Activated T-helper 1 cell treated with anti-CD3 and anti-CD28 coated beads, Interleukin-12 subunit alpha, Interleukin-12 subunit beta, Interleukin-2, Interleukin-4 antibody, amounts not matched to agents 30 ng/mL and 10 ng/mL and 1 ng/mL, durations not matched to agents 14 hours and 24 hours and 36 hours (primary cell): ENCODE measurements at places on chromosomes 13 and 19. TPM values are rescaled to one million over a fixed set of nuclear protein-coding genes. Genes with fewer than 3 reads are reported as not detected.

DNA sequence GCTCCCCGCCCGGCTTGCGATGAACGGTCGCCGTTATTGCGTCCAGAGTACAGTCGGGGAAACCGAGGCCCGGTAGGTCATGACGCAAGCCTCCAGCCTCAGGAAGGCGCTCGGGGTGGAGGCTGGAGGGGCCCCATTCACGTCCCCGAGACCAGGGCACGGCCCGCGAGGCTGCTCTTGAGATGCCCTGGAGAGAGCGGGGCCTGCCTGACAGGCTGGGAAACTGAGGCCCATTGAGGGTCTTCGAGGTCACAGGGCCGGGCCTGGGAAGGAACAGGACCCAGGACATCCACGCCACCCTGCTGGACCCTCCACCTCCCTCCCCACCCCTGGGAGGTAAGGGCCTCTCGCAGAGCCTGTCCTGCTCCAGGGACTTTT, 367 bp downstream of the NDUFS7 start:
- peak overlapping the region; percentile 84 for H3K4me3 ChIP-seq
- peaks cover 7% of the 10 kb centered on the region for H3K36me3 ChIP-seq
- no peak for DNase-seq
- peak overlapping the region; percentile 68 for H3K27ac ChIP-seq
- peaks cover 18% of the 10 kb centered on the region for H3K4me1 ChIP-seq

DNA sequence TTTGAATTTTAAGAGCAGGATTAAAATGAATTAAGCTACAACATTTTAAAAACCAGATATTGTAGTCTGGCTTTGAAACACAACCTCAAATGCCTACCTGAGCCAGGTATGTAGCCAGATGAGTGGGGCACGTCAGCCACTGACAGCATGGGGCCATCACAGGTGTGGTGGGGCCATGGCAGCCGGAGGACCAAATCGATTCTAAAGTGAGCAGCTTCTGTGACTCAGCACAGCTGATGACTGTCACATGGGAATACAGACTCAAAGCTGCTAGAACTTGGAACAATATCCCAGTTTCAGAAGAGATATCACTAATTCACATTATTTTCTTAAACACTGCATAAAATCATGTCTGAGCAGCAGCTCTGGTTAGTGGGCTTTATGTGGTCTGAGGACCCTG, 52.8 kb downstream of the SERP2 start:
- no peaks in the 10 kb centered on the region for H3K4me1 ChIP-seq
- H3K27me3 ChIP-seq: peaks cover 14% of the 10 kb centered on the region
- H3K27ac ChIP-seq: no peak overlapping the region
- no peaks in the 10 kb centered on the region for H3K36me3 ChIP-seq
- no peak for DNase-seq
- H3K4me3 ChIP-seq: no peak overlapping the region

DNA sequence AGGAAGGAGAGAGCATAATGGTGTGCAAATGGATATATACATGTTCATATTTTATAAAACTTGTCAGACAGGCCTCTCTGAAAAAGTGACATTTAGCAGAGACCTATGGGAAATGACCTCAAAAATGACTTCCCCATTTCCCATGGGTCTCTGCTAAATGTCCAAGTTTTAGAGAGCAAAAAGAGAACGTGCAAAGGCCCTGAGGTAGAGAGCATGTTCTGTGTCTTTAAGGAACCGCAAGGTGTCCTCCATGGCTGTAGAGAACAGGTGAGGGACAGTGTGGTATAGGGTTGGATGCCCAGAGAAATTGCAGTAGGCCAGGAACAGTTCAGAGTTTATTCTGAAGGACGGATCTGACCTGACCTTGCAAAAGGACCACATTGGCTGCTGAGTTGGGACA, 113.2 kb upstream of the RNF113B start:
- no peak for DNase-seq
- H3K27ac ChIP-seq: no peak overlapping the region
- no peaks in the 10 kb centered on the region for H3K4me1 ChIP-seq
- peaks cover 6% of the 10 kb centered on the region for H3K27me3 ChIP-seq

ATXN8OS gene
- total RNA-seq: not detected in 2 replicates

SIGLEC10 gene
- total RNA-seq: 2.5 and 3.7 TPM in 2 replicates

DNA sequence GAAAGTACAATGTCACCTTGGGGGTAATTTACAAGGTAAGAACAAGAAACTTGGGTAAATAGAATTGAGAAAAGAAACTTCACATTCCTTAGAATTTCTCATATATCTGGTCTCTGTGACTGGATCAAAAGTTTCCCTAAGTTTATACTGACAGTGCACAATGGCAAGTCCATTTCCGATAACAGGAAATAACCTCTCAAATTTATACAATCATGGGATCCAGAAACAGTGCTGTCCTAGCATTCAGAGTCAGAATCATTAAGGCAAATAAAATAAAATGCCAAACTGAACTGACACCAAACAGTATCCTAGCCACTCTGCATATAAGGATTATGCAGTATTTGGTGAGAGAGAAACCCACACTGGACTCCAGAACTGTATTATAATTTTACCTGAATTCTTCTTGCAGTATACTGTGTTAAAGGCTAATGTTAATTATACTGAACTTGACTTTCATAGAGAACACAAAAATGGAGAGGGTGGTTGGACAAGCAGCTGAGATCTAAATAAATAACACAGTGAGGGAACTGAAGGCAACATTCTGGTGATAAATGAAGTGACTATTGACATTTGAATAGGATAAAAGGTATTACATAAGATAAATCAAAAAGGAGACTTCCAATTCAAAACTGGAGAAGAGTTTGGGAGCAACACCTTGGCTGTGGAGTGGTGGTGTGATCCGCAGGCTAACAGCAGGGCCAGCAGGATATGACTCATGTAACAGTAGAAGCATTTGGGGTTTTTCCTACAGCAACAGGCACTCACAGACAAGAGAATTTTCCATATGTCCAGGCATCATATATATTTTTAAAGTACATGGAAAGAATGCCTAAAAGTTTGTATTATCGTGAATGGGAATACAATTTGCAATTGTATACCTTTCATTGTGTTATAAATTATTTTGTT, 932.5 kb upstream of the MIR17HG start:
- H3K27me3 ChIP-seq: no peaks in the 10 kb centered on the region
- DNase-seq: no peak
- H3K4me1 ChIP-seq: no peaks in the 10 kb centered on the region
- no peak overlapping the region for H3K27ac ChIP-seq

DNA sequence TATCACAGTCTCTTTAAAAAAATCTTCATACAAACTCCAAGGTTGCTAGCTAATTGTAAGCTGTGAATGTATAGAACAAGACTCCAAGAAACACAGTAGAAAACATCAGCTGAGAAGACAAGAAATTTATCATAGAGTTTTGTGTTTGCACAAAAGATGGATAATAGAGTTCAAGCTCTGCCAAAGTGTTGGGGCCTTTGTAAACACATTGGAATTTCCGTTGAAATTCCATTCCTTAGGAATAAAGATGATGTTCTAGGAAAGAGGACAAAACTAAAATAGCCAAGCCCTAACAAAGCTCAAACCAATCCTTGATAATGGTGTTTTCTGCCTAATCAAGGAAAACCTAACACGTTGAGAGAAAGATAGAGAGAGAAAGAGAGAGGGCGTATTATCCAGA, 20.6 kb downstream of the LRRC63 start:
- H3K36me3 ChIP-seq: peaks cover 19% of the 10 kb centered on the region
- no peak for DNase-seq
- no peak overlapping the region for H3K27ac ChIP-seq

- no peak for DNase-seq
- H3K4me1 ChIP-seq: peaks cover 2% of the 10 kb centered on the region
- no peak overlapping the region for H3K27ac ChIP-seq
- peaks cover 6% of the 10 kb centered on the region for H3K36me3 ChIP-seq
Measured at GRCh38 chr19:46975011-46975924, 44.4 kb upstream of the NPAS1 start.

DNA sequence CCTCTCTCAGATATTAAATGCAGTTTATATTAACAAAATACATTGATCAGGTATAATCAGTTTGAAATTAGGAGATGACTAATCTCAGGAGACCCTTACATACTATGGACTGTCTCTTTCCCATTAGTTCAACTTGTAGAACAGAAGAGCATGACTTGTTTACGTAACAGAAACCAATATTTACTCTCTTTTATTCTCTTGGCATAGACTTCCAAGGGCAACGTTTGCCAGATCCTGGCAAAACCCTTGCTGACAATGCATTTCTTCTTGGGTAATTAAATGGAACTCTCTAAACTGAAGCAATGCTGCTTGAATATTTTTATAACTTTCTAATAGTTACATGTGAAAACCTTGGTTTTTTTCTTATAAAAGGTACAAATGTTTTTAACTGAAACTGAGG, 68.3 kb upstream of the MYO16 start:
- no peaks in the 10 kb centered on the region for H3K4me1 ChIP-seq
- H3K36me3 ChIP-seq: no peaks in the 10 kb centered on the region
- no peaks in the 10 kb centered on the region for H3K27me3 ChIP-seq
- DNase-seq: no peak

DNA sequence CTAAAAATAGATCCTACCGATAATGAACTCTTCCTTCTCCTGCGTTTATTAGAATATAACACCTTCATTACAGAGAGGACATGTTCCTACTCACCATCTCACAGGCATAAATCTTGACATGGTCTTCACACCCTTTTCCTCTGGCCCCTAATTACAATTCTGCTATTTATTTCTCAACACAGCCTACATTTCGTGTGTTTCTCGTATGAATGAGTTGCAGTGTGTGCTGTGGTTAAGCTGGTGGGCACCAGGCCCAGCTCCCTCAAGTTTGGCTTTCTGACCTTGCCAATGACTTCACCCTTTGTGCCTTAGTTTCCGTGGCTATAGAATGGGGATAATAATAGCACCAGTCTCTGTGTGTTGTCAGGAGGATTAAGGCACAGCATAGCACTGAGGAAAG, 12.3 kb upstream of the KATNAL1 start:
- peaks cover 12% of the 10 kb centered on the region for H3K4me1 ChIP-seq
- no peak overlapping the region for H3K27ac ChIP-seq
- no peaks in the 10 kb centered on the region for H3K27me3 ChIP-seq

DNA sequence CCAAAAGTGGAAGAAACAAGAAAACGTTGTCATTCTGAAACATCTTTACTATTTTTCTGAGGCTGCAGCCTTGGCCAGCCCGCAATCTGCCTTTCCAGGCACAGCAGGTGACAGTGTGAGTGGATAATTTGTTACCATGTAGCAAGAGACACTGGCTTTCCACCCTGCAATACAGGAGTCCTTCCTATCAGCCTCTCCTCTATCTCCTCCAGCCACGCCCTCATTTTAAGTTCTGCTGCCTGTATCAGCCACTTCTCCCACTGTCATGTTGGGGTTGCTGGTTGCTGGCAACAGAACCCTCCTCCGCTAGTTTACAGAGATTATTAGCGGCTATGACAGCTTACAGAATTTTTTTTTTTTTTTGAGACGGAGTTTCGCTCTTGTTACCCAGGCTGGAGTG, 7.7 kb upstream of the LGALS7 start:
- H3K4me1 ChIP-seq: no peaks in the 10 kb centered on the region
- DNase-seq: no peak
- H3K4me3 ChIP-seq: no peak overlapping the region
- H3K27me3 ChIP-seq: peaks cover 15% of the 10 kb centered on the region
- H3K27ac ChIP-seq: no peak overlapping the region

- H3K36me3 ChIP-seq: peaks cover 6% of the 10 kb centered on the region
- H3K4me1 ChIP-seq: peaks cover 8% of the 10 kb centered on the region
- H3K4me3 ChIP-seq: no peak overlapping the region
- DNase-seq: no peak
- H3K27ac ChIP-seq: no peak overlapping the region
- no peaks in the 10 kb centered on the region for H3K27me3 ChIP-seq
Measured at GRCh38 chr13:95146486-95146885, 154.8 kb downstream of the ABCC4 start.

DNA sequence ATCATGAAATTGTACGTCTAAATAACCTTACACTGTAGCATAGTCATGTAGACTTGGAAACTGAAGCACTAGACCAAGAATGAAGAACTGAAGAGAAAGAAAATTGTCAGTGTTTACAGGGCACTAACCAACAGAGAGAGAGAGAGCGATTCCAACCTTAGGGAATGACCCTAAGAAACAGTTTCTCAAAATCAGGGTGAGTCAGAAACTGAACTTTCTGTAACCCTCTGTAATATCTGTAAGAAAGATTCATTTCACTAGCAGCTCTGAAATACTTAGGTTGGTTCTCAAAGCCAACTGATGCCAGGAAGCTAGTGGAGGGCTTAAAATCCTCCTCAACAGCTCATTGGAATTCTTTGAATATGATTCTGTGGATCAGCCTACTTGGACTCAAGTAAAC, 936.9 kb downstream of the EFNB2 start:
- H3K36me3 ChIP-seq: no peaks in the 10 kb centered on the region
- H3K27ac ChIP-seq: no peak overlapping the region
- H3K4me1 ChIP-seq: no peaks in the 10 kb centered on the region

- H3K27me3 ChIP-seq: no peaks in the 10 kb centered on the region
- H3K4me1 ChIP-seq: peaks cover 52% of the 10 kb centered on the region
- DNase-seq: no peak
Measured at GRCh38 chr13:33188093-33188882, 97.3 kb downstream of the STARD13 start.

PRODH2 gene
- not detected in 2 replicates for total RNA-seq

MYPOP gene
- total RNA-seq: 6.9 and 7.2 TPM in 2 replicates

GRCh38 chr13:37870895-37871550, 1.5 kb upstream of the TRPC4 start:
- H3K4me3 ChIP-seq: no peak overlapping the region
- H3K27ac ChIP-seq: no peak overlapping the region
- peaks cover 30% of the 10 kb centered on the region for H3K27me3 ChIP-seq
- H3K4me1 ChIP-seq: no peaks in the 10 kb centered on the region

GRCh38 chr13:27476943-27477703, 26.8 kb upstream of the MTIF3 start:
- no peaks in the 10 kb centered on the region for H3K36me3 ChIP-seq
- H3K27me3 ChIP-seq: peaks cover 2% of the 10 kb centered on the region
- H3K4me3 ChIP-seq: no peak overlapping the region

IGFLR1 gene
- total RNA-seq: 105 and 106 TPM in 2 replicates

DNA sequence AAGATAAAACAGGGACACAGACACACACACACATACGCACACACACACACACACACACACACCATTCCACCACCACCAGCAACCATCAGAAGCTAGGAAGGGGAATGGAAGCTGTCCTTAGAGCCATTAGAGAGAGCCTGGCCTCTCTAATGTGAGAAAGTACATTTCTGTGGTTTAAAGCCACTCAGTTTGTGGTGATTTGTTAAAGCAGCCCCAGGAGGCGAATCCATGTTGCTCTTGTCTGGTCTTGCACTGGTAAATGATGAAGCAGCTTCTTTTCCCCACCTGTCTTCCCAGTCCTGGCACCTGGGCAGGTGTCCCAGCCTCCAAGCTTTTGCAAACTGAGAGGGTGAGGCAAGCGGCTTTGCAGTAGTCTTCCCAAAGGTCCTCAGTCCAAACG, 118.9 kb upstream of the KL start:
- H3K4me3 ChIP-seq: no peak overlapping the region
- peaks cover 3% of the 10 kb centered on the region for H3K36me3 ChIP-seq
- H3K27ac ChIP-seq: no peak overlapping the region
- peaks cover 5% of the 10 kb centered on the region for H3K27me3 ChIP-seq

SHANK1 gene
- not detected in 2 replicates for total RNA-seq

- peaks cover 1% of the 10 kb centered on the region for H3K27me3 ChIP-seq
- no peaks in the 10 kb centered on the region for H3K36me3 ChIP-seq
- no peak overlapping the region for H3K4me3 ChIP-seq
- no peak overlapping the region for H3K27ac ChIP-seq
Measured at GRCh38 chr19:16889366-16889882, 625 bp downstream of the F2RL3 start.

- H3K27ac ChIP-seq: no peak overlapping the region
- no peaks in the 10 kb centered on the region for H3K36me3 ChIP-seq
Measured at GRCh38 chr13:48816700-48817099, 159.0 kb upstream of the FNDC3A start.

- H3K27me3 ChIP-seq: no peaks in the 10 kb centered on the region
- H3K36me3 ChIP-seq: no peaks in the 10 kb centered on the region
- H3K4me1 ChIP-seq: no peaks in the 10 kb centered on the region
- no peak overlapping the region for H3K4me3 ChIP-seq
- DNase-seq: no peak
- no peak overlapping the region for H3K27ac ChIP-seq
Measured at GRCh38 chr19:57052081-57052480, 67.7 kb upstream of the USP29 start.

OR10H1 gene
- total RNA-seq: not detected in 2 replicates
